ENCODE measurements at places on chromosomes 7 and 10.

DNA sequence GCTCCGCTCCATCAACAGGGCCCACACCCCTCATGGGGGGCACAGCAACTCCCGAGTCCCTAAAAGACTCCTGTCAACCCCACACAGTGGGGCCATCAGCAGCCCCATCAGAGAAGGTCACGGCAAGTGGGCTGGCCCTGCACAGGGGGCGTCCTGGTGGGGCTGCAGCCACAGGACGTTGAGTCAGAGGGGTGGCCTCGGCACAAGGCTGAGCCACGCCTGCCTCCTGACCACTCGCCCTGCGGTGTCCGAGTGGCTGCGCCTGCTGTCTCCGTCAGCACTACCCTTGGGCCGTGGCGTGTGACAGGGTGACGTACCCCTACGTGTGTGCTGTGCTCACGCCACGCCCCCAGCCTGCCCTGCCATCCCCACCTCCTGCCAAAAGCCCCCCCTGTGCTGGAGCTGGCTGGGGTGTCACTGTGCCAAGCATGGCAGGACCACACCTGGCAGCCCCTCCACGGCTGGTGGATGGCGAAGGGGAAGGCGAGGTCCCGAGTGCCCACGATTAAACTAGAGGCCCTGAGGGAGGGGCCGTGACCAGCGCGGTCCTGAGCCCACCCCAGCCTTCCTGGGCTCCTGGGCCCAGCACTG lies 26.0 kb upstream of the NKX6-2 start:
- no peak for DNase-seq

DNA sequence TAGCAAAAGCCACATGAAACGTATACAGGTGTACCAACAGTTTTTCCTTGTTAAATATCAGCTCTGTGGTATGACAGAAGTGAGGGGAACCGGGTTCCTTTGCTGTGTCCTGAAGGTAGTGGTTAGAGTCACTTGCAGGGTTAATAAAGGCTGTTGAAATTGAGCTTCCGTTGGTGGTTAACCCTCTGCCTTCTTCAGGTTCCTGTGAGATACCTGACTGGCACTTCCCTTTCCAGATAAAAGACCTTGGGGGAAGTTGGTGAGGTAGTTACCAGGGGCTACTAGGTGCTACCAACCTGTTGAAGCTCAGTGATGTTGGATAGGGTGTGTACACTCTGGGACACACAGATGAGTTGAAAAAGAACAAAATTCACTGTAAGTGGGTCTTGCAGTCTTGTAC lies 384.1 kb downstream of the GATA3 start:
- DNase-seq: no peak

DNA sequence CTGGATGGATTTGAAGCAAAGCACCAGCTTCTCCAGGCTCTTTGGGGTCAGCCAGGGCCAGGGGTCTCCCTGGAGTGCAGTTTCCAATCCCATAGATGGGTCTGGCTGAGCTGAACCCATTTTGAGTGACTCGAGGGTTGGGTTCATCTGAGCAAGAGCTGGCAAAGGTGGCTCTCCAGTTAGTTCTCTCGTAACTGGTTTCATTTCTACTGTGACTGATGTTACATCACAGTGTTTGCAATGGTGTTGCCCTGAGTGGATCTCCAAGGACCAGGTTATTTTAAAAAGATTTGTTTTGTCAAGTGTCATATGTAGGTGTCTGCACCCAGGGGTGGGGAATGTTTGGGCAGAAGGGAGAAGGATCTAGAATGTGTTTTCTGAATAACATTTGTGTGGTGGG lies 14.2 kb downstream of the LEP start:
- no peak for DNase-seq

GRCh38 chr7:5375925-5376324 lies 47.7 kb downstream of the TNRC18 start:
- no peak for DNase-seq

GRCh38 chr10:48495282-48496045 lies 109.4 kb downstream of the ARHGAP22 start:
- no peak for DNase-seq

- no peak for DNase-seq
Measured at GRCh38 chr10:119216127-119216526, 8.8 kb downstream of the GRK5 start.

GRCh38 chr10:48450741-48451466 lies 144.4 kb downstream of the MAPK8 start:
- DNase-seq: no peak

- no peak for DNase-seq
Measured at GRCh38 chr7:143346018-143346417, 16.5 kb downstream of the FAM131B start.

DNA sequence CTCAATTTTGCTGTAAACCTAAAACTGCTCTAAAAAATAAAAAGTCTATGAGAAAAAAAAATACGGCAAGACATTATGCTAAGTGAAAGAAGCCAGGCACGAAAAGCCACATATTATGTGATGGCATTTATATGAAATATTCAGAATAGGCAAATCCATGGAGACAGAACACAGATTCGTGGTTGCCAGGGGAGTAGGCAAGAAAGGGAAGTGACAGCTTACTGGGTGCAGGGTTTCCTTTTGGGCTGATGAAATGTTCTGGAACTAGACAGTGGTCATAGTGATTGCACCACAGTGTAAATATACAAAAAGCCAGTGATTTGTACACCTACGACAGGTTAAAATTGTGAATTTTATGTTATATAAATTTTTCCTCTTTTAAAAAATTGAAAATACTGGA lies 41.3 kb upstream of the GLI3 start:
- DNase-seq: no peak

- DNase-seq: no peak
Measured at GRCh38 chr10:125523347-125523746, 159.6 kb downstream of the TEX36 start.

GRCh38 chr7:41438705-41439514 lies 264.0 kb downstream of the INHBA start:
- no peak for DNase-seq

DNA sequence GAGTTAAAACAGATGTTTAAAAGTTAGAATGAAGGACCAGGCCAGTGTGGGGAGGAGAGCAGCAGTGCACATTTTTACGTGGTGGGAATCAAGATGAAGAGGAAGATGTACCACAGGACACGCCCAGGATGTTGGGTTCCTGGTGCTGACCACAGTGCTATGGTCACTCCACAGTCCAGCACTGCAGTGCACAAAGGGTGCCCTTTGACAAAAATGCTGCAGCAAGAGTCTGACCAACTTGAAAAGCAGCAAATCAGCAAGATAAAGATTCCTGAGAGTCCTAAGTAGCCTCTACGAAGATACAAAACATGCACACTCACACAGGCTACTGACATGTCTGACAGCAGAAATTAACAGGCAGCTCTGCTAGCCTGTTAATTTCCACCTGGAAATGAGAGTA lies 107.1 kb downstream of the PIP4K2A start:
- no peak for DNase-seq

DNA sequence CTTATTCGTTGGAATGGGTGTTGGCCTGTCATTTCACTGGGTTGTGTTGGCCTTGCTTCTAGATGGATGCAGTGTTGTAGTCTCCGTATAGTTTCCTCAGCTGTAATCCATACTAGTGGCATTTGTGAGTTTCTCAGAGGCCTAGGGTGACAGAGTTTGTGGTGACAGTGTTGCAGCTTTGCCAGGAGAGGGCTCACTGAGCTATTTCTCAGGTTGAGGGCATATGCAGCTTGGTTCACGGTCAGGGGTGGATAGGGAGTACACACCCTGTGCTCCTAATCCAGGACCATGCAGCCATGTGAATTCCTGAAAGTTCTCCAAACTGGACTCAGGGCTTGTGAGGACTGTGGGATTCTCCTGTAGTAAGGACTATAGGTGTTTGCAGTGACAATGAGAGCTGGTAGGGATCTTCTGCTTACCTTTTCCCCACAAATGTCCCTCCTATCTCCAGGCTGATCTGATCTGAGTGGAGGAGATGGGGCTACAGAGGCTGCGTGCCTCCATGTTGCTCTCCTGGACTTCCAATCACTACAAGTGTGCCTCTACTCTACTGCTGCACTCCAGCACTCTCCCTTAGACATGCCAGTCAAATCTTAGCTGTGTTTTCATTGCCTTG lies 229.0 kb downstream of the STK31 start:
- DNase-seq: peak; percentile 27

- DNase-seq: no peak
Measured at GRCh38 chr7:16993543-16993942, 111.8 kb upstream of the AGR3 start.

DNA sequence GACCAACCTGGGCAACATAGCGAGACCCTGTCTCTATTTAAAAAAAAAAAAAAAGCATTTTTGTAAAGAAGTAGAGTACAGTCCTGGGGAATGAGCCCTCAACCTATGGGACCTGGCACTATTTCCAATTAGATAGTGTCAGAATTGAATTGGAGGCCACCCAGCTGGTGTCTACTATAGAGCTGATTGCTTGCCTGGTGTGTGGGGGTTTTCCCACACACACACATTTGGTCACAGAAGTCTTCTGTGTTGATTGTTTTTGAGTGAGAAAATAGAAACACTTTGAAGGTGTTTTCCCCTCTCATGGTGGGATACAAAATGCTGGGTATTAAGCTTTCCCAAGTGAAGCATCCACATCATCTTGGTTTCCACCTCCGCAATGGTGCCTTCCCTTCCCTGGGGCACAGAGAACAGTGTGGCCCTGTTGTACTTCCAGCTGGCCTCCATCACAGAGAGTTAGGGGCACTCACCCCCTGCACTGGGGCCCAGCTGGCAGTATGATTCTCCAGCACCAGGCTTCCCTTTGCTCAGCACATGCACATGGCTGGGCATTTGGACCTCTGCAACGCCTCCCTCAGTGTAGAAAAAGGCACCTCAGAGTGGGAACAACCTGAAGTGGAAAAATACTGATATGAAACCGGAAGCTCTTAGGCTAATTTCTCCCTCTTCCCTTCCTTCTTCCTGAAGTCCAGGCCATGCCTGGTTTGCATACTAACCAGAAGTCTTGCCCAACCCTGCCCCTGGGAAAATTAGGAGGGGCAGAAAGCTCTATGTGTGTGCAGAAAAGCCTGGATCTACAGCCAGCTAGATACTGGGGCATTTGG lies 10.7 kb upstream of the NFKB2 start:
- DNase-seq: no peak

GRCh38 chr10:127148933-127149220 lies 47.5 kb downstream of the INSYN2A start:
- DNase-seq: no peak

- DNase-seq: no peak
Measured at GRCh38 chr10:117619707-117620405, 77.3 kb downstream of the EMX2 start.

- DNase-seq: no peak
Measured at GRCh38 chr10:24674892-24675632, 48.6 kb downstream of the ARHGAP21 start.

DNA sequence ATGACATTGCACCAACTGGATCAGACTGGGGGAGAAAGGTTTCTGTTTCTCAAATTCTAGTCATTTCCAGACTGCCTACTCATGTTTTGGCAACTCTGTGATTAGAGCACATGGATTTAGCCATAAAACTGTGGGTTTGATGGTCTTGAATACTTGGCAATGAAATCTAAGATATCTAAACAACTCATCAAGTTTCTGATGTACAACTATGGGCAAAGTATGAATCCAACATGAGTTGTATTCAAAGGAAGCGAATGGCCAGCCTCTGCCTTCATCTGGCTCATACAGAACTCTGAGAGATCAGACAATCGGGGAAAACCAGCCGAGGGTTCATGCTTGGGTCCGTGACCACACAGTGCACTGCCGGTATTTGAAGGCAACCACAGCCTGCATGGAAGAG lies 144.3 kb downstream of the ADAM12 start:
- no peak for DNase-seq

DNA sequence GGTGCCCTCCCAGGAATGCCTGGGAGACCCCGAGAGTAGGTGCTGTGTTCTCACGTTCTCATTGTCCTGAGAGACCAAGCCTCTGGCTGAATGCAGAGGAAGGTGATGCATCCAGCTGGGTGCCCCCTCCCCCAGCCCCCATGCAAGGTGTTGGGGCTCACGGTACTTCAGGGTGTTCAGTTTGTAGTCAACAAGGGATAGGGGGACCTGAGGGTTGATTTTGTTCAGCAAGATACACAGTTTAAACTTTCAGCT lies 60.4 kb upstream of the DUSP5 start:
- DNase-seq: no peak

All from neuronal stem cell (in vitro differentiated cells).